Left hindlimb (tissue), 1 donor: ENCODE measurements at places on chromosomes 11 and 22.
A peak's percentile ranks its signal among the peaks of the same experiment; 100 is the strongest.

GRCh38 chr11:87366346-87366745, 328.6 kb downstream of the TMEM135 start:
- no peak for DNase-seq

DNA sequence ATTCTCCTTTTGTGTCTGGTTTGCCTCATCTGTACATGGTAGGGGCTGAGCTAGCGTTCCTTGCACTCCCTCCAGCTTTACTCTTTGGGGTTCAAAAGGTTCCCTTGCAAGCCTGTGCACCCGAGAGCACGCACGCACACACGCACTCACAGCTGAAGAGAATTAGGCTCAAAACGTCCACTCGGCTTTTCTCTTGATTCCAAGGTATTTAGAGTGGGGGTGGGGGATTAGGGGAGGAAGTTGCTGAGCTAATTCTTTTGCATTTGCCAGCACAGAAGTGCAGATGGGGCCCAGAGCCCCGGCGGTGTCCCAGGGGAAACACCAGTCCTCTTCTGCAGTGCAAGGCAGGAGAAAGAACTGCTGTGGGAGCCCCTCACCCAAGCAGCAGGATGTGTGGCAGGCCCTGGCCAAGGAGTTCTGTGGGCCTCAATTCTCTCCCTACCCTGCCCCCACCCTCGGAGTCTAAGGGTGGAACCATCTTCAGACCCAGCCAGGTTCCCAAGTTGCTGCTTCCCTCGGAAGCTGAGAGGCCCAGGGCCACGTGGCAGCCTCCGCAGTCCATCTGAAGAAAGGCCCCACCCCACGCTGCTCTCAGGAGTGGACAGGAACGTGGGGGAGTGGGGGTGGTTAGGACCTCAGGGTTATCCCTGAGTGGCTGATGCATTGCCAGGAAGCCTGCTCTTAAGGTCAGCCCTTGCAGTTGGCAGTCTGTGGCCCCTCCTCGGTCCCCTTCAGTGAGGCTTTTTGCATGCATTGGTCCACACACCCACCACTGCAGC, 3.8 kb upstream of the KCNQ1OT1 start:
- peak; percentile 77 for DNase-seq

- no peak for DNase-seq
Observed at GRCh38 chr22:36900880-36901279, 12.5 kb upstream of the CSF2RB start.

GRCh38 chr11:9176136-9176535, 84.7 kb upstream of the SCUBE2 start:
- no peak for DNase-seq
